NCI-H1092 (cell line): ENCODE measurements at places on chromosomes 12 and 14.

- no peak for DNase-seq
These were observed 85.1 kb upstream of the AMIGO2 start for GRCh38 chr12:47164724-47165439.

- no peak for DNase-seq
These were observed 317.5 kb upstream of the OR4E1 start for GRCh38 chr14:21991130-21991529.

- no peak for DNase-seq
These were observed 11.2 kb downstream of the CCDC88C start for GRCh38 chr14:91406451-91406850.

- DNase-seq = no peak
These were observed 894.9 kb downstream of the VRK1 start for GRCh38 chr14:97692084-97692483.

GRCh38 chr14:69132513-69133181, 20.3 kb downstream of the DCAF5 start:
- no peak for DNase-seq

DNA sequence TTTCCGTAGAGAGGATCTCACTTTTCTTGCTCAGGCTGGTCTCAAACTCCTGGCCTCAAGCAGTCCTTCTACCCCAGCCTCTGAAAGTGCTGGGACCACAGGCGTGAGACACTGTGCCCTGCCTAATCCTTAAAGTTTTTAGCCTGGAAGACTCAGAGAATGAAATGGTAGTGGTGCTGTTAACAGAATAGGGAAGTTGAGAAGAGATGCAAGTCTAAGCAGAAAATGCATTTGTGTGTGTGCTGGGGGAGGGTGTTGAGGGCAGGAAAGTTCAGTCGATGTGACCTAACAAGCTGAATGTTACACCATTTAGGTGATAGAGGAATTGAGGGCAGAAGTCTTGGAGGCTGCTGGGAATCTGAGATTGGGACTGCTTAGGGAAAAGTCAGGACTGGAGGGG, 6.9 kb upstream of the TUBA1A start:
- DNase-seq = no peak
